ENCODE measurements at places on chromosomes 2 and 18.

DNA sequence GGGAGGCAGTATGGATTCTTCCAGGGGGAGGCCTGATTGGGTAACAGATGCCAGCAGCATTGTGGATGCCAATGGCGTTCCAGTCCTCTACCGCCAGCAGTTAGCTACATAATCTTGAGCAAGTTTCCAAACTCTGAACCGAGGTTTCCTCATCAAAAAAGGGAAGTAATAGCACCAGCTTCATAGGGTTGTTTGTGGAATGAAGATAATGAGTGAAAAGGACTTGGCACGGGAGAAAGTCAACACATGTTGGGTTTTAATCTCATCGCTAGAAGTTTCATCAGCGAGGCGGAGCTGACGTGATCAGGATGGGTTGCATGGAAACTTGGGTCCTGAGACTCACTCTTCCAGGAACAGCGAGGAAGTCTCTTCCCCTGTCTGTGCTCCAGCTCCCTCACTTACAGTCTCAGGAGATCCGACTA lies 266.7 kb downstream of the SH3BP4 start:
- no peak for DNase-seq

DNA sequence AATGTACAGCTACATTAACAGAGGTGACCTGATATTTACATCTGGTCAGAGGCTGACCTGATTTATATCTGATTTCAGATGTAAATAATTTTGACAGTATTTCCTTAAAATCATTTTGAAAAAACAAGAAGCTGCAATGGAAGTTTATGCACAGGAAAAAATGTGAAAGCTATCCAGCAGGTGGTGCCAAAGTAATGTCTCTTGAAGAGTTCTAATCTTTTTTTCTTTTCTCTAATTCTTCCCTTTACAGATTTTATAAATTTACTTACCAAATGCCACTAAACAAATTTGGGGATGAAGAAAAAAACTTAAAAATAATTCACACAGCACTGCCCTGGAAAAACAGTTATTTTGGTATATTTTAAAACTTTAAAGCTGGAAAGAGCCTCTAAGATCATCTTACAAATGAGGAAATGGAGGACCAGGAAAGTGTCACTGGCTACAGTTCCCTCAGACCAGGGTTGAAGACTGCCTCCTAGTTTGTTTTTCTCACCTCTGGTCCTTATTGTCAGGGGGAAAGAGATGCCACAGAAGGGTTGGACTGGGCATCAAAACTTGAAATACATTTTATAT lies 16.4 kb upstream of the FBLN7 start:
- DNase-seq = peak; percentile 12

GRCh38 chr2:231581328-231581727 lies 11.3 kb upstream of the TEX44 start:
- DNase-seq = no peak

GRCh38 chr18:37712776-37713175 lies 147.2 kb upstream of the CELF4 start:
- no peak for DNase-seq

- DNase-seq = no peak
Observed at GRCh38 chr2:153786016-153786415, 85.7 kb upstream of the GALNT13 start.

DNA sequence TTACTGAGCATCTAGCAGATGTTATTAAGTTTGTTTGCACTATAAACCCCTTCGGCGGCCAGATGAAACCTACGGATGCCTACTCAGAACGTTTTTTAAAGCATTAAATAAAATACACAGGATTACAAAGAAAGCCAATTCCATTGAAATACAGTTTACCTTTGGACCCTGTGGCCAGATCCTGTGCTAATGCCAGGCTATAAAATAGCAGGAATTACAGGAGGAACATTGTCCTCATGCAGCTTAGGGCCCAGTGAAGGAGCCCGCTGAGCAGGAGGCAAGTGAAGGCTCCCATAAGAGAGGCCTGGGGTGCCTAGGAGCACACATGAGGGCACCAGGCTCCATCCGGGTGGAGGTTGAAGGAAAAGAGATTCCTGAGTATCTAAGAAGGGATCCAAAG lies 310.4 kb downstream of the MTX2 start:
- DNase-seq = no peak

Measured in fibroblast of skin of left biceps (primary cell).